ENCODE measurements at places on chromosomes 1 and 21. TPM values are rescaled to one million over a fixed set of nuclear protein-coding genes. Genes with fewer than 3 reads are reported as not detected.

- DNase-seq: no peak
Measured at GRCh38 chr21:27225940-27226339, 259.1 kb upstream of the ADAMTS5 start.

GRCh38 chr1:115547696-115548095 lies 94.1 kb upstream of the VANGL1 start:
- DNase-seq: no peak

- no peak for DNase-seq
Measured at GRCh38 chr1:170634293-170634692, 29.6 kb upstream of the PRRX1 start.

DNA sequence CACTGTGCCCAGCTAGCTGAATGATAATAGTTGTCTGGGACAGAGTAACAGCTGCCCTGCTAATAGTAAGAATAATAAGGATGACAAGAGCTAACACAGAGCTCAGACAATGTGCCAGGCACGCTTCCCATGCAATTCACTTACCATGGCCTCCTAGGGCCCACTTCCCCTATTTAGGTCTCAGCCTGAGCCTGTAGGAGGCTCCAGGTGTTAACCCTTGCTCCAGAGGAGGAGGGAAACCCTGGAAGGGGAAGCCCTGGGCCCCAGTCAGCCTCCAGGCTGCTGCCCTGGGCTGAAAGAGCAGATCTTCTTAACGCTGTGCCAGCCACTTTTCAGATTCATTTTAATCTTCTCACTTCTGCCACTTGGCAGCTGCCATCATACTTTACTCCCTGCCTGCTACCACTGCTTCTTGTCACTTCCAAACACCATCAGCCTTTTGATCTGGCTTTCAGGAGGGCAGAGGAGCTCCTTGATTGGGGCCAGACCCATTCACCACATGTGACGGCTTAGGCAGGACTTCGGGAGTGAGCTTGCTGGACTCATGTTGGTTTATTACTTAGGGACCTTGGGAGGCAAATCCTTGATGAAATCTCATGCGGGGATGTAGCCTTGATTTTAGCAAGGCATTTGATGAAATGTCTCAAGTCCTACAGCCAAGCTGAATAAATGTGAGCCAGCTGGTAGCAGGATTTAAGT lies 66.7 kb upstream of the PARP1 start:
- no peak for DNase-seq

DNA sequence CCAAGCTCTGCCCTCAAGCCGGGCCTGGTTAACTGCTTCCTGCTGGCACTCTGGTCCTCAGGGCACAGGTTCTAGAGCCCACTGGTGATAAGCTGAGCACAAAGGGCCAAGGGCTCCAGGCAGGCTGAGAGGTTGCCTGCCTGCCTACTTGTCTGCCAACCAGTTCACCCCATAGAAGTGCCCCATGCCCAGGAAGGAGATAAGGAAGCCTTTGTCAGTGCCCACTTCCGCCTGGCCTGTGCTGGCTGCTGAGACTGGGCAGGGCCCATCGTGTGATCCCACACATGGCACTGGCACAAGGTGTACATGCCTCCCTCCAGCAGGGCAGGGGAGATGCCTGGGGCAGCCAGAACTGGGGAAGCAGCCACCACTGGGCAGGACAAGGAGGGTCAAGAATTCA lies 24.1 kb downstream of the SLC9A1 start:
- no peak for DNase-seq

DNA sequence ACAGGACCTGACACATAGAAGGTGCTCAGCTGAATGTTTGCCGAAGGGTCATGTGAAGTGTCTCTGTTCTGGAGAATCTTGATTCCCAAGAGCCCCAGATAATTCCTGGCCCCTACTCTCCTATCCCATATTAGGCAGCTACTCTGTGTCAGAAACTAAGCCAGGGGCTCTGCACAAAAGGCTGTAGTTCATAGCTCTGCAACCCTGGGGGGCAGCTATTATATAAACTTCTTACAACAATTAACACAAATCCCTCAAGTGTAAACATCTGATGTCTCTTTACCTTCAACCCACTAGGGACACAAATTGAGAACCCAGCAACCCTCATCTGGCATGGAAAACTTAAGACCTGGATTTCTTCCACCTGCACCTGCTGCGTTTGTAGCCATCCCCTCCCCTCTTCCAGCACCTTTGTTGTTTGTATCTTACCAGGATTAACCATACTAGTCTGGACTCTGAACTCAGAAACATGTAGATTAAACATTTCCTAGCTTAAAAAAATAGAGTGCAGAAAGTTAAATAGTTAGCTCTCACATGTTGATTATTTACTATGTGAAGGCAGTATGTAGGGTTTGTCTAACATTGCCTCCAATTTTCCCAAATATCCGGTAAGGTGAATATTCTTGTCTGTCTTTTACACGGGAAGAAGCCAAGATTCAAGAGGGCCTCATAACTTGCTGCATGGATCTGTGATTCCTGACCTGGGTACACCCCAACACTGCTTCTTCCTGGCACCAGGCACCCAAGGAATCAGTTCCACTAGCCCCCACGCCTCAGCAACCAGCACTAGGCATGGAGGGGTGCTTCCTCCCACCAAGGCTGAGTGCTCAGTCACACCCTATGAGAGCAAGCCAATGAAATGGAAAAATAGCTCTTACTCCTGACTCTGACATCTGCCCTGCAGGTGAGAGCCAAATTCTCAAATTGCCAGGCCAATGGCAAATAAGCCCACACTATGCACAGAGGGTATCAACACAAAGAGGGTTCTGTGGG lies 220.7 kb upstream of the HOOK1 start:
- no peak for DNase-seq

- no peak for DNase-seq
Measured at GRCh38 chr1:187409341-187409740, 580.6 kb downstream of the PLA2G4A start.

DNA sequence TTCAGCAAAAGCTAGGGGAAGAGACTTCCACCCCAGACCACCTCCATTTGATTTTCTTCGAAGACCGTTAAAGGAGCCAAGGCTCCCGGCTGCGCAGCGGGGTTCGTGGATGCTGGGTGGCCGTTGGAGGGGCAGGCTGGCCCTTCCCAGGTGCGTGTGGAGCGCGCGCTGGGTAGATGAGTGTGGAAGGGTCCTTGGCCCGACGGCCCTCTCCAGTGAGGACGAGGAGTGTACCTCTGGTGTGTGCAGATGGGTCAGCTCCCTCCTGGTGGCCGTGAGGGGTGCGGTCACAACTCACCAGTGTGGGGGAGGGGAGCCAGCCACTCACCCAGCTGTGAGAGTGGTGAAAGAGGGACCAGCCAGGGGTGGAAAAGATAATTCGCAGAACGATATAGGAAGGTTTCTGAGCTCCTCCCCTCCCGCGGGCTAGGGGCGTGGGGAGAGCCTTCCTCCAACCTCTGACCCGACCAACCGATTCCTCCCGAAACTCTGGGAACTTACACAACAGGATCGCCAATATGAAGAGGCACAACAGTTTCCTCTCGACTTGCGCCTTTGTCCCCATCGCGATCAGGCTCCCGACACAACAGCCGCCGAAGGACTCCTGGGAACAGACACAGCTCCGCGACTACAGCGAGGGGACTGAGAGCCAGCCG lies at the start of gene F11R:
Gene F11R (minus strand): TSS at position 644 of the 656 bp plus-strand sequence. CDS start 79 bp downstream, at position 565.
- peak; percentile 77 for DNase-seq

DNA sequence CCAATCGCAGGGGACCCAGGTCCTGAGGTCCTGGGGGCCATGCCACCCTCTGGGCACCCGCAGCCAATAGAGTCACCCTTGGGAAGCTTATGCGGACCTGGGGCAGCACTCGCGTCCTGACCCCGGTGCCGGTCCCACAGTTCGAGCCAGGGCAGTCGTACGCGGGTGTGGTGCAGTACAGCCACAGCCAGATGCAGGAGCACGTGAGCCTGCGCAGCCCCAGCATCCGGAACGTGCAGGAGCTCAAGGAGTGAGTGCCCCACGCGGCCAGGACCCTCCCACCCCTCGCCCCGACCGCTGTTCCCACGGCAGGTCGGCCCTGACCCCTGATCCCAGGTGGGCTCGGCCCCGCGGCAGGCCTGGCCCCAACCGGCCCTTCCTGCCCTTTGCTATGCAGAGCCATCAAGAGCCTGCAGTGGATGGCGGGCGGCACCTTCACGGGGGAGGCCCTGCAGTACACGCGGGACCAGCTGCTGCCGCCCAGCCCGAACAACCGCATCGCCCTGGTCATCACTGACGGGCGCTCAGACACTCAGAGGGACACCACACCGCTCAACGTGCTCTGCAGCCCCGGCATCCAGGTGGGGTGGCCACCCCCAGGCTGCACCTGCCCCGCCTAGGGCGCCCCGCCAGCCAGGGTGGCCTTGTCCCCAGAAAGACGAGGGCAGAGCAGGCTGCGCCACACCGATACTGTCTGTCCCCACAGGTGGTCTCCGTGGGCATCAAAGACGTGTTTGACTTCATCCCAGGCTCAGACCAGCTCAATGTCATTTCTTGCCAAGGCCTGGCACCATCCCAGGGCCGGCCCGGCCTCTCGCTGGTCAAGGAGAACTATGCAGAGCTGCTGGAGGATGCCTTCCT lies 20.5 kb downstream of the COL6A1 start:
- DNase-seq: peak; percentile 20

DNA sequence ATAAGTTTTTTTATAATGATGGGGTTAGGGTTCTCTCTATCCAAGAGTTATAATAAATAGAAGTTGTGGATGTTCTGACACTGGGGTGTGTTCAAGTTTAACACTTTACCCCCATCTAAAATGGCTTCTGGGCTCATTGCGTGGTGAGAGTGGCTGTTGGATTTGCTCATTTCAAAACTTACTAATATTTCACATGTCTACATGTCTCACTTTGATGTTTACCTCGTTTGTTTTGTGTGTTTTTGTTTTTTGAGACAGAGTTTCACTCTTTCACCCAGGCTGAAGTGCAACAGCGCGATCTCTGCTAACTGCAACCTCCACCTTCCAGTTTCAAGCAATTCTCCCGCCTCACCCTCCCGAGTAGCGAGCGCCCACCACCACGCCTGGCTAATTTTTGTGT lies 3.7 kb downstream of the RRP1B start:
- DNase-seq: no peak

NT5C1A gene
- not detected for total RNA-seq

CNIH3 gene
- total RNA-seq: 1.5 TPM

SSBP3 gene
- total RNA-seq: 61.7 TPM

KCNE1 gene
- 0.59 TPM for total RNA-seq

AADACL3 gene
- total RNA-seq: not detected

RPTN gene
- not detected for total RNA-seq

Data from left colon (tissue), 2 donors.